Memory B cell (primary cell): ENCODE measurements at places on chromosomes 13 and 19.

DNA sequence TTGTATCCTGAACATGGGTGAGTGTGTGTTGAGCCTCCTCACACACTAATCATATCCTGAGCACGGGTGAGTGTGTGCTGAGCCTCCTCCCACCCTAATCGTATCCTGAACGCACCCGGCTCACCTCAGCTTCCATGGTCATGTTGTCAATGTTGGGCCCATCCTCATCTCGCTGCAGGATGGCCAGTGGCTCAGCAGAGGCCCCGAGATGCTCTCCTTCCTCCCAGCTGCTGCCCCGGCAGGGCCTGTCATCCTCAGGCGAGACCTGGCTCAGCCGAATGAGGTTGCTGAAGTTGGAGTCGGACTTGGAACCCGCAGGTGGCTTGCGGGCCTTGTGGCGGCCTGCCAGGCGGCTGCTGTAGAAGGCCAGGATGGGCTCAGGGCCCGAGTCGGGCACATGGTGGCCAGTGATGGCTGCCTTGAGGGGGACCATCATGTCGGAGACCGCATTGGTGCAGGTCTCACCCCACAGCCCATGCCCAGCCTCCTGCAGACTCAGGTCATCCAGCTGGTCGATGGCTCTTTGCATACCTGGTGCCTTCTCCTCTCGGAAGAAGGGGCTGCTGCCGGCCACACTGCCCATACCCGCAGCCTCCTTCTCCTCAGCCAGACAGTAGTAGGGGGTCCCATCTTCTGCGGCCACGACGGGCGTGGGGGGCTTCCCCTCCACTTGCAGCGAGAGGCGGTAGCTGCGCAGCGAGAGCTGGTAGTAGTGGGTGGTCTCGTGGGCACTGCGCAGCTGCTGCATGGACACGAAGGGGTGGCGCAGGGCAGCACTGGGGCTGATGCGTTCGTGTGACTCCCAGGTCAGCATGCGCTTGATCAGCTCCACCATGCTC, 9.6 kb downstream of the HIPK4 start:
- DNase-seq: no peak

DNA sequence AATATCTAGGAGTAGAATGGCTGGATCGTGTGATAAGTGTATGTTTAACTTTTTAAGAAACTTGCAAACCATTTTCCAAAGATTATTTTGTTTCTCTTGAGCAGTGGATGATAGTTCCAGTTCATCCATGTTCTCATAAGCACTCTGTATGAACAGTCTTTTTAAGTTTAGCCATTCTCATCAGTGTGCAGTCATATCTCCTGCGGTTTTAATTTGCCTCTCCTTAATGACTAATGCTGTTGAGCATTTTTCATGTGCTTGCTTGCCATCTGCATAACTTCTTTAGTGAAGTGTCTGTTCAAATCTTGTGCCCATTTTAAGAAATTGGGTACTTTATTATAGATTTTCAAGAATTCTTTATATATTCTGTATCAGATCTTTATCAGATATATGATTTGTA, 58.6 kb downstream of the WASF3 start:
- no peak for DNase-seq

GRCh38 chr19:53195265-53195903, 2.2 kb upstream of the ZNF665 start:
- peak; percentile 61 for DNase-seq

DNA sequence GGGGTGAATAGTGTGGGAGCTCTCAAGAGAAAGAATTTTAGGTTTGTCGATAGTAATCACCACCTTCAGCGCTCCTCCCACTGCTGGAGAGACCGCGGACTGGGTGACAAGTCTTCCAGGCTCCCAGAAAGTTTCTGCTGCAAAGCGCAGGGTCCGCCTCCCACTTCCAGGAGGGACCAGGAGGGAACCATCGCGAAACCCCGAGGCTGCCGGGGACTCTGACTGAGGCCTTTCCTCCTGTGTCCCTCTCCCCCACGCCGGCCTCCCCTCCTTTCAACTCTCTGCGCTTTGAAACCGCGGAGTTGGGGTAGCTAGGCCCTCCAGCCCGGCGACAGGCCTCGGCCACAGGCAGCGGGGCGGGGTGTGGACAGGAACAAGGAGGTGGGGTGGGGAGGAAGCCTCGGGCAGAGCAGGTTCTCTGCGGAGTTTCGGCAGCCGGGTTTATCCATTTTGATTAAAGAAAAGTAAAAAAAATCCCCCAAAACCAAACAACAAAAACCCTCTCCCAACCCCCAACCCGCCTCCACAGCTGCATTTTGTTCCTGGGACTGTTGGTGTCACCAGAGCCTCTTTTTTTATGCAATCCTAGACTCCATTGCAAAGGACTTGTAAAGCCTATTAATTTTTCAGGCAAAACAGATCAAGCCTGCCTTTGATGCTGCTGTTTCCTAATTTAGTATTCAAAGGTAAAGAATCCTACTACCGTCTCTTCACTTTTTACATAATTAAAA, 157.2 kb downstream of the TM9SF2 start:
- peak; percentile 21 for DNase-seq

DNA sequence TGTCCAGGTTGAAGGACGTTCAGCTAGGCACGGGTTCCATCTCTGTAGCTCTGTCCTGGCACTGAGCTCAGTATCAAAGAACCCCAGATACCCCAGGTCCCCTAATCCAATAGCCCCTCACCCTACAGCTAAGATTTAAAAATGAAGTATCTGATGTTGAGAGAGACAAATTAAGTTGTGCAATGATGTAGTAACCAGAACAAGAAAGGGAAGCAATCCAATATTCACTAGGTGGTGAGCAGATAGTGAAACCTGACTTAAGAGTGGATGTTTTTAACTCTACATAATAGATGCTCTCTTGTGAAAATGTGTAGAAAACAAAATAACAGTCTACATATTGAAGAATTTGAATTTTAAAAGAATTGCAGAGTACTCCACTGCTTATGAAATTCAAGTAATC, 1.8 kb downstream of the ACOD1 start:
- no peak for DNase-seq

DNA sequence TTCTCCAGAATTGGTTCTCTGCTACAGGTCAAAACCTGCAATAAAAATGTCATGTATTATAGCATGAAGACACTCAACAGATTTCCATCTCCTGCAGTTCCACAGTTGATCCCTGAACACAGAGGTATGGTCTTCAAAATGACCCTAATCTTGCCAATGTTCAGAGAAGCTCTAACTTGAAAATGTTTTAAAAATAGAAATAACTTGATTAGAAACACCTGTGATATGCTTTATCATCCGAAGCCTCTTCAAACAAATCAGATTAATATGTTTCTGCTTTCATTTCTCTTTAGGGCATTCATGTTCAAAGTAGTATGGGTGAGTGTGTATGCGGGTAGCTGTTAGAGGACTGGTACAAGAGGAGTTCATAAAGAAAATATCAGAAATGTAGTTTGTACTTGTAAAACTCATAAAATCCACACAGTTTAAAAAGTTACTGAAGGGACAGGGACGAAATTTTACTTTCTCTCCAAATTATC, 60.4 kb downstream of the KCNRG start:
- no peak for DNase-seq

- DNase-seq: no peak
Measured at GRCh38 chr19:10191347-10191746, 3.4 kb downstream of the DNMT1 start.

DNA sequence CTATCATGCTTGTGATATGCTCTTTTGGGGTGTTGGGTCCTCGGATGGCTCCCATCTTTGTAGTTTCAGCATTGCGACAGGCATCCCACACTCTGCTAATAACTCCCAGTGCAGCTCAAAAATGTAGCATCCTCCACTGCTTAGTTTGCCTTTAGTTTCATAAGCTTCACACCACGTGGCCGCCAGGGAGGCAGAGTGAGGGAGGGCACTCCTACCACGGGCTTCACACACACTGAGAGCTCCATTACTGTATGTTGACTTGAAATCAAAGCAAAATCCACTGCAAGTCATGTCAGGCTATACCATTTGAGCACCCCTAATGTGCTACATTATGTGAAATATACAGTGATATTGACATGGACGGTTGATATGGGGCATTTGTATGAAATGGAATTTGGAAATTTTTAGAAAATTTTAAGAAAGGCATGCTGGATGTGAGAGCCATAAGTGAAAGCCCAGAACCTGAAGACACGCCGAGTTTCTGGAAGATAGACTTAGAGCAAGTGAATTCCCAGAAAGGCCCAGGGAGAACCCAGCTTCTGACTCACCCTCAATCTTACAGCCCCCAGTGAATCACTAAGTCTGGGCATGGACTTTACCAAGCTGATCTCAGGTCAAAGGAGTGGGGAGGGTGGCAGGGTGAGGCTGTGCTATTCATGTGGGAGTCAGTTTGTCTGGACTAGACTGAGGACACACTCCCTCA, 94.1 kb downstream of the HSPH1 start:
- DNase-seq: no peak

DNA sequence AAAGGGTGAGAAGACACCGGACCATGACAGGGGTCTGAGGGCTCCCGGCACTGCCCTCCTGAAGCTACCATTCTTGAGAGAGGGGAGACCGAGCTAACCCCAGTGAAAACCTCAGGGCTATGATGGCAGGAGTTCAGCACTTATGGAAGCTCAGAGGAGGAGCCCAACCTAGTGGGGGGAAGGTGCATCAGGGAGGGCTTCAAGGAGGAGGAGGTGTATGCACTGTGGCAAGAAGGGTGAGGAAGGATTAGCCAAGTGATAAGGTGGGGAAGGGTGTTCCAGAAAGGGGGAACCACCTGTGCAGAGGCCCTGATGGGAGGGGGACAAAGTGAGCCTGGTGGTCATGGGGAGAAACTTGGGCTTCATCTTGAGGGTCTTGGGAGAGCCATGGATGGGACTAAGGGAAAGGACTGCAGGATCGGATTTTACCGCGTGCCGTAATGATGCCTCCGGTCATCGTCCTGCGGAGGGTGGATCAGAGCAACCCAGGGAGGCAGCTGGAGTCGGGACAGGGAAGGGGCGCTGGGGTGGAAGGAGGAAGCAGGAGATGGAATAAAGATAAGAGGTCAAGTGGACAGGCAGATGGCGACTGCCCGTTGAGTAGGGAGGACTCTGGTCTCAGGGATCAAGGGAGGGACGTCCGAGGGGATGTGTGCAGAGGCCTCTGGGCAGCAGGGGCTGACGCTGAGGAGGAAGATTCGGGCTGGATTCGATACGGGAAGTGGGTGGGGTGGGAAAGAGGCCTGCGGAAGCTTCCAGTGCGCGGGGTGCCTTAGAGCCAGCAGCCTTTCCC, 13.3 kb upstream of the PSMD8 start:
- DNase-seq: no peak

DNA sequence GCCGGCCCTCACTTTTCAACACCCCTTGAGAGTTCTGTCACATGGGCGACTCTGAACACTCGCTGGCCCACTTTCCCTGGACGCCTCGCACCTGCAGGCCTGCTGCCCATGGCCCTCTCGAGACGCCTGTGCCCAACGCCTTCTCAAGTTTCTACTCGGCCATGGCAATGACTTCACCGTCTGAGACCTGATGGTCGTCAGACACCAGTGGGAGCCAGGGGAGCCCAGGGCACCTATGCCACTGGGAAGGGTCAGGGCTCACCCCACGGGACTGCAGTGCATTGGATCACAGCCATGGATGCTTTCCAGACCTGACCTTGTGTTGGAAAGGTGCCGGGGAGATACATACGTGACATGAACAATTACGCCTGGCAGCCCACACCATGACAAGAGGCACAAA, 60.1 kb downstream of the KLF2 start:
- DNase-seq: no peak

DNA sequence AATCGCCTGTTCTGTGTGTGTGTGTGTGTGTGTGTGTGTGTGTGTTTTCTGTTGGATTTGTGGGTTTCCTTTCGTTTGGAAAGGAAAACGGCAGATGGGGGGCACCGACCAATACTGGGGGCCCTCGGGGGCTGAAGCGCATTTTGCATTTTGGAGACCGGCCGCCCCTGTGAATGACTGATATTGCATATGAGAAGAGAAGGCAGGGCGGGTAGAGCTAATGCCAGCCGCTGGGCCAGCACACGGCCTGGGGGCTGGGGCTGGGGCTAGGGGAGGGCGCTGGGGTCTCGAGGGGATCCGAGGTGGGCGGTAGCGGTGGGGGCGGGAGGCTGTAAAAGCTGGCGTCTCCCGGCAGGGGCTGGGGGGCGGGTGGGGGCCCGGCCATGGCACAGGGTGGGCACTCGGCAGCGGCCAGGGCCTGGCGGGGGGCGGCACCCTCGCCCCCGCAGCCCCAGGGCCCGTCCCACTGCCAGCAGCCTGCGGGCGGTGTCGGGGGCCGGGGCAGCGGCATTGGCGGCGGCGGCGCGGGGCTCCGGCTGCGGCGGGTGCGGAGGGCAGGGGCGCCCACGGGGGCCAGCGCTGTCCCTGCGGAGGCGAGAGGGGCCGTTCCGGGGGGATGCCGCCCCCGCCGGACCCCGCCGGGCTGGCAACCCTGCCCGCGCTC, 11.2 kb downstream of the ANO8 start:
- no peak for DNase-seq

DNA sequence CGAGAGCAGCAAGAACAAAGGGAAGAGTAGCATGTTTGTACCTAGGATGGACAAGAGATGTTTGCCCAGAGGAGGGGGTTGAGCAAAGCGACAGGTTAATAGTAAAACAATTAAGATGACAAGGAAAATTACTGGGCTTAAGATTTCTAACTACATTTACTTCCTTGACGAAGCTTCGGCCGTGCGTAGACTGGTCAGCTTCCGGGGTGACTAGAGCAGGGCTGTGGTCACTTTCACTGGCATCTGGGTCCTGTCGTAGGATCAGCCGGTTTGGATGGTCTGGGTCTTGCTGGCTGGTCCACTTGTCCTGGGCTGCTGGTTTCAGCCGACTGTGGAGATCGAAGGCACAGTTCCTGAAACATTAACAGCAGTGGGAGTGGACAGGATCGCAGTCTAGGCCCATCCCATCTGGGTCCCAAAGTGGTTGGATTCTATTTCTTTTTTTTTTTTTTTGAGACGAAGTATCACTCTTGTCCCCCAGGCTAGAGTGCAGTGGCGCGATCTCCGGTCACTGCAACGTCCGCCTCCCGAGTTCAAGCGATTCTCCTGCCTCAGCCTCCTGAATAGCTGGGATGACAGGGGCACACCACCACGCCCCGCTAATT, 5.0 kb upstream of the BSG start:
- DNase-seq: no peak

- no peak for DNase-seq
Measured at GRCh38 chr13:88472316-88472715, 801.1 kb downstream of the SLITRK5 start.

GRCh38 chr19:45613926-45614725, 12.1 kb upstream of the GPR4 start:
- no peak for DNase-seq

GRCh38 chr13:50318887-50319286, 303.6 kb downstream of the KCNRG start:
- no peak for DNase-seq

- DNase-seq: no peak
Measured at GRCh38 chr19:28309070-28309469, 903.9 kb downstream of the UQCRFS1 start.
